ENCODE measurements at places on chromosomes 6 and 20.

- no peak for DNase-seq
Measured at GRCh38 chr20:46992640-46993035, 98.0 kb downstream of the EYA2 start.

GRCh38 chr6:115721564-115721963 lies 339.1 kb downstream of the FRK start:
- DNase-seq = no peak

GRCh38 chr6:86331919-86332318 lies 605.4 kb upstream of the HTR1E start:
- DNase-seq = no peak

- DNase-seq = no peak
Measured at GRCh38 chr20:35947489-35947888, 6.8 kb downstream of the SCAND1 start.

DNA sequence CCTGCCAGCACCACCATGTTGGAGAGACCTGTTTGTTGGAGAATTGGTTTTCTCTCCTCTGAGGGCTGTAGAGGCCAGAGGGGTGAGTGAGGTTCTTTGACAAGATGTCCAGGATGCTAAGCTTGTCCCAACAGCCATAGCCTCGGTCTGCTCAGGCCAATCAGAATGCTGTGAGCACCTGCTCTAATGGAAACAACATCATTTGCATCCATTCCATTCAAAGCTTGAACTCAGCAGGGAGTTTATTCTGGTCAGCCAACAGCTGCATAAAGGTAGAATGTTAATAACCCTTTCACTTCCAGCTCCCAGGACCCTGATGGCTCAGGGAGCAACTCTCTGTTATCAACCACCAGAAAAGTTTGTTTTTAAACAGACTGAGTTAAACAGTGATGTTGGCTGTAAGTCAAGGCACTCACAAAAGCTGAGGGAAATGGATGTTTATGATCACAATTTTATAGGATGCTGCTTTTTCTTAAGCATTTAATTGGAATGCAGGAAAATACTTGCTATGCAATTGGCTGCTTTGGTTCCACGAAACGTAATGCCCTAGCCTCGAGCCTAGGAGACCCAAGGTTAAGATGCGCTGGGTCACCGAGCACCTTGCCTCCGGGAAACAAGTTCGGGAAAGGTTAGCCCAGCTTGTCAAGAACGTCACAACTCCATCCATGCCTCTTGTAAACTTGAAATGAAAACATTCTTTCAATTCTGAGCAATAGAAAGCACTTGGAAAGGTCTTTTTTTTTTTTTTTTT lies 155.2 kb downstream of the NFATC2 start:
- no peak for DNase-seq

GRCh38 chr6:125781314-125781868 lies 9.4 kb upstream of the NCOA7 start:
- no peak for DNase-seq

DNA sequence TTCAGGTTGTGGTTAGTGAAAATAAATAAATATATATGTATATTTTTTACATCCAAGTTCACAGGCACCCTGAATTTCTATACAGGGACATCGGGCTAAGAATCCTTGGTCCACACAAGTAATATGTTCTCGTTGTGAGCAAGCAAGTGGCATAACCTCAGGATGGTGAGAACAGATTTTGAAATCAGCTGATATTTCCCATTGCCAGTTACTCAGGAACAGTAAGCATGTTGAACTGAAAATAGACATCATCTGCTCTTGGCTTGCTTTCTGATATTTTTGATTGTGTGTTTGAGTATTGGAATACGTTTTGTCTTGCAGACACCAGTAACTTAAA lies 87.7 kb downstream of the TRMT6 start:
- no peak for DNase-seq
